ENCODE measurements at places on chromosomes 16 and 17.
A peak's percentile ranks its signal among the peaks of the same experiment; 100 is the strongest.

DNA sequence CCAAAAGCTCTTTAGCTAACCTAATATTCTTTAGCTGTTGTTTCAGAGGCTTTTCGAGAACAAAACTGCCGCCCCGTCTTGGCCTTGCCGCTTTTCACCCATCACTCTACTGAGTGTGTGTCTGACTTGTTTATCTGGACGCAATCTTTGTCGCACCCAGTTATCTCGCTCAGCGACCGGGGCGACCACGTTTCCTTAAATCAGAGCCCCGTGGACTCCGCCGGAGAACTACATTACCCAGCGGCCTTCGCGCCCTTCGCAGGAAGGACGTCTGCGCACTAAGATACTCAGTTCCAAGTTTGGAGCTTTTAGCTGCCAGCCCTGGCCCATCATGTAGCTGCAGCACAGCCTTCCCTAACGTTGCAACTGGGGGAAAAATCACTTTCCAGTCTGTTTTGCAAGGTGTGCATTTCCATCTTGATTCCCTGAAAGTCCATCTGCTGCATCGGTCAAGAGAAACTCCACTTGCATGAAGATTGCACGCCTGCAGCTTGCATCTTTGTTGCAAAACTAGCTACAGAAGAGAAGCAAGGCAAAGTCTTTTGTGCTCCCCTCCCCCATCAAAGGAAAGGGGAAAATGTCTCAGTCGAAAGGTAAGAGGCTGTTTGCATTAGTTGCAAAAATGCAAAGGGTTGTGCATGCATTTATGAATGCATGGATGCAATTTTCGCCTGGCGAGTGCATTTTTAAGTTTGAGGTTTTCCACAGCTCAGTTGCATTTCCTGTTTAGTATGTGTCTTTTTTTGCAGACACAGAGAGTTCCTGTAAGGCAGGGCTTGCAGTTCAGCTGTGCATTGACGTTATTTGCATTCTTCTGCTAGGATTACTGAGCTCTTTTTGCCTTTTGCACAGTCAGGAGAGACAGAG, at the start of gene MAP2K6:
MAP2K6 (plus strand) TSS at position 290 of the 867 bp plus-strand sequence; CDS start at position 578, 288 bp downstream.
- peak within 1 kb of the TSS; percentile 33 for H3K27ac ChIP-seq
- H3K27me3 ChIP-seq, result no peaks in the 10 kb centered on the region
- H3K4me1 ChIP-seq, result peaks cover 13% of the 10 kb centered on the region
- H3K4me3 ChIP-seq, result peak within 1 kb of the TSS; percentile 55

GRCh38 chr17:15454346-15454745, 13.1 kb downstream of the CDRT4 start:
- H3K4me1 ChIP-seq, result no peaks in the 10 kb centered on the region
- H3K4me3 ChIP-seq, result no peak overlapping the region
- H3K27ac ChIP-seq, result no peak overlapping the region
- no peak for DNase-seq
- H3K36me3 ChIP-seq, result peaks cover 7% of the 10 kb centered on the region
- no peaks in the 10 kb centered on the region for H3K27me3 ChIP-seq

- peaks cover 20% of the 10 kb centered on the region for H3K36me3 ChIP-seq
- no peaks in the 10 kb centered on the region for H3K27me3 ChIP-seq
- peak overlapping the region; percentile 92 for H3K4me3 ChIP-seq
- peaks cover 28% of the 10 kb centered on the region for H3K4me1 ChIP-seq
- no peak for DNase-seq
- H3K27ac ChIP-seq, result peak overlapping the region; percentile 89
Measured at GRCh38 chr17:4968486-4969046, 949 bp upstream of the SPAG7 start.

DNA sequence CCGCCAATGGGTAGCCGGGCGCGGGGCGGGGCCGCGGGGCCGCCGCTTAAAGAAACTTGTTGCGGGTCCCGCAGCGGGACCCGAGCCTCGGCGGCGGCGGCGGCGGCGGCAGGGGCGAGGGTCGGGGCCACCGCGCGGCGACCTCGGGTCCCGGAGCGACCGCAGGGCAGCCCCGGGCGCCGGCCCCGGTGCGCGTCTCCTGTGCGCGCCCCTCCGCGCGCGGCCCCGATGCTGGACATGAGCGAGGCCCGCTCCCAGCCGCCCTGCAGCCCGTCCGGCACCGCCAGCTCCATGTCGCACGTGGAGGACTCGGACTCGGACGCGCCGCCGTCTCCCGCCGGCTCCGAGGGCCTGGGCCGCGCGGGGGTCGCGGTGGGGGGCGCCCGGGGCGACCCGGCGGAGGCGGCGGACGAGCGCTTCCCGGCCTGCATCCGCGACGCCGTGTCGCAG, at the start of gene SOX8:
SOX8 (plus strand) TSS at position 76 of the 450 bp plus-strand sequence; CDS start at position 229, 153 bp downstream.
- H3K27me3 ChIP-seq, result no peaks in the 10 kb centered on the region
- DNase-seq, result no peak
- H3K4me3 ChIP-seq, result peak within 1 kb of the TSS; percentile 71

DNA sequence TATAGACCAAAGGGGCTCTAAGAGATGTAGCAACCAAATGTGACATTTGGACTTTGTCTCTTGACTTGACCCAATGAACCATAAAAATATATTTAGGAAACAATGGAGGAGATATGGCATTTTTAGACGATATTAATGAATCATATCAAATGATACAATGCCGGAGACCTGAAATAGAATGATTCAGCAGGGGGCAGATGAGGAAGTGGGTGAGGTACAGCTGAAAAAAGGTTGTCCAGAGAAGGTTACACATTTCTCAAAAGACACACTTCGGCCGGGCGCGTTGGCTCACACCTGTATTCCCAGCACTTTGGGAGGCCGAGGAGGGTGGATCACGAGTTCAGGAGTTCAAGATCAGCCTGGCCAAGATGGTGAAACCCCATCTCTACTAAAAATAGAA, 16.5 kb upstream of the SNN start:
- H3K36me3 ChIP-seq, result no peaks in the 10 kb centered on the region
- no peak for DNase-seq
- H3K27me3 ChIP-seq, result no peaks in the 10 kb centered on the region
- H3K4me1 ChIP-seq, result peaks cover 8% of the 10 kb centered on the region

GRCh38 chr16:28587386-28587785, 9.5 kb downstream of the SULT1A2 start:
- no peaks in the 10 kb centered on the region for H3K27me3 ChIP-seq
- DNase-seq, result no peak
- H3K4me3 ChIP-seq, result no peak overlapping the region
- H3K4me1 ChIP-seq, result no peaks in the 10 kb centered on the region
- H3K36me3 ChIP-seq, result peaks cover 67% of the 10 kb centered on the region

DNA sequence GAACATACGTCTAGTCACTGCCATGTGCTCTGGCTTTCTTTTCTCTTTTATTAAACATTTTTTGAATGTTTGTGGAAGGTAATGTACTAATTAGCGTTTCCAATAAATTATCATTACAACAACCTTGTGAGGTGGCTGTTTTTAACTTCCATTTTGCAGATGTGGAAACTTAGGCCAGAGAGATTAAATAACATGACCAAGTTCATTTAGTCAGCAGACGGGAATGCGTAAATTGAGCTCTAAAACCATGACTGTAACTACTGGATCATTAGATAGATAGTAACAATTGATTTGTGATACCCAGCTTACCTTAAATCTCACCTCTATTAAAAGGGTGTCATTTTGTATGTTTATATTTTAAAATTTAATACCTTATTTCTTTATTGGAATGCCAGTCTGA, 49.4 kb downstream of the RABEP1 start:
- H3K4me1 ChIP-seq, result no peaks in the 10 kb centered on the region
- peaks cover 29% of the 10 kb centered on the region for H3K36me3 ChIP-seq
- H3K27ac ChIP-seq, result no peak overlapping the region
- no peak overlapping the region for H3K4me3 ChIP-seq

- no peak overlapping the region for H3K27ac ChIP-seq
- peaks cover 13% of the 10 kb centered on the region for H3K36me3 ChIP-seq
- DNase-seq, result no peak
- H3K4me3 ChIP-seq, result no peak overlapping the region
- H3K27me3 ChIP-seq, result no peaks in the 10 kb centered on the region
Measured at GRCh38 chr17:67562005-67562404, 155.7 kb upstream of the NOL11 start.

DNA sequence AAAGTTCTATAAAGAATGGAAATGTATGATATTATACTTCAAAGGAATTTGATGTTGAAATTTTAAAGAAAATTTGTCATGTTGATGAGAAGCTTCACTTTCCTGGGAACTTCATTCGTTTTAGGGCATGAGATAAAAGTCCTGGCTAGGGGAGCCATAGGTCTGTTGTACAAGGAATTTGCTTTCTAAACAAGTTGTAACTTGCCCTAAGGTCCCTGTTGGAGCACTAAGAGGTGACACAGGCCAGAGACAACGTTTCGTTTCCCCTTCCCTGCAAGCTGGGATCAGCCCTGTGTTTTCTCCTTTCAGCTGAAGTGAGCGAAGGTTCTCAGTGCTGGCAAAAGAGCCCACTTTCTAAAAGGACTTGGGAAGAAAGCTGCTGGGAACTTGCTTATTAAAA, 16.6 kb downstream of the PLD6 start:
- peaks cover 14% of the 10 kb centered on the region for H3K36me3 ChIP-seq
- H3K27me3 ChIP-seq, result no peaks in the 10 kb centered on the region
- no peak overlapping the region for H3K4me3 ChIP-seq
- no peak for DNase-seq
- H3K4me1 ChIP-seq, result peaks cover 22% of the 10 kb centered on the region

GRCh38 chr16:84548508-84548907, 44.0 kb upstream of the MEAK7 start:
- peak overlapping the region; percentile 85 for H3K27ac ChIP-seq
- no peak for DNase-seq
- no peaks in the 10 kb centered on the region for H3K36me3 ChIP-seq
- peaks cover 39% of the 10 kb centered on the region for H3K4me1 ChIP-seq

DNA sequence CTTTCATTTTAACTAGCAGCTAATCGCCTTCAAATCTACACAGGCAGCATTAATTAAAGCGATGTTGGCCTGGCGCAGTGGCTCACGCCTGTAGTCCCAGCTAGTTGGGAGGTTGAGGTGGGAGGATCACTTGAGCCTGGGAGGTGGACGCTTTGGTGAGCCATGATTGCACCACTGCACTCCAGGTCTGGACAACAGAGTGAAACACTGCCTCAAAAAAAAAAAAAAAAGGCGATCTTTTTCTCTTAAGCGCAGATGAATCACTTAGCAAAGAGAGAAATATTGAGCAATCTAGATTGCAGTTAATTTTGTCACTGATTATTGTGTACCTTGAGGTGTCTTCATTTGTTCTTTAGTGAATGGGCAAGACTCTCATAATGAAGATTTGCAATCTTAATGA, 12.4 kb downstream of the SNTB2 start:
- no peak overlapping the region for H3K4me3 ChIP-seq
- no peaks in the 10 kb centered on the region for H3K36me3 ChIP-seq
- no peaks in the 10 kb centered on the region for H3K4me1 ChIP-seq
- no peaks in the 10 kb centered on the region for H3K27me3 ChIP-seq
- DNase-seq, result no peak
- H3K27ac ChIP-seq, result no peak overlapping the region

GRCh38 chr16:8569650-8570346, 20.5 kb downstream of the TMEM114 start:
- H3K27me3 ChIP-seq, result no peaks in the 10 kb centered on the region
- no peak overlapping the region for H3K4me3 ChIP-seq
- no peaks in the 10 kb centered on the region for H3K36me3 ChIP-seq
- DNase-seq, result no peak
- H3K27ac ChIP-seq, result no peak overlapping the region
- H3K4me1 ChIP-seq, result no peaks in the 10 kb centered on the region

DNA sequence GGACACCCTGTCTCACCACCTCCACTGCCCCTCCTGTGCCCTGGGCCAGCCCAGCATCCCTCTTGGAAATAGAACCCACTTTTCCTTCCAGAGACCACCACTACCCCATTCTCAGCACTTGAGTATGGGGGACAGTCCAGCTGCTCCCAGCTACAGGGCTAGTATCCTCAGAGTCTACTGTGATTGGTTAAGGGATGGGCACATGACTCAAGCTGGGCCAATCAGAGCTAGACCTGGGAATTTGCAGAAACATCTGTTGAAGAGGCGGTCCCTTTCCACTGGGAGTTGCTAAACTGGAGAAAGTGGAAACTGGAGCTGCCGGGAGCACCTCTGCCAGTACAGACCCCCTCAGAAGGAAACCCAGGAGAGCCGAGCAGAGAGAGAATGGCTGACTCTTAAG, 156.6 kb downstream of the GSG1L start:
- no peak for DNase-seq
- H3K36me3 ChIP-seq, result no peaks in the 10 kb centered on the region
- no peaks in the 10 kb centered on the region for H3K4me1 ChIP-seq
- no peak overlapping the region for H3K4me3 ChIP-seq
- H3K27ac ChIP-seq, result no peak overlapping the region

DNA sequence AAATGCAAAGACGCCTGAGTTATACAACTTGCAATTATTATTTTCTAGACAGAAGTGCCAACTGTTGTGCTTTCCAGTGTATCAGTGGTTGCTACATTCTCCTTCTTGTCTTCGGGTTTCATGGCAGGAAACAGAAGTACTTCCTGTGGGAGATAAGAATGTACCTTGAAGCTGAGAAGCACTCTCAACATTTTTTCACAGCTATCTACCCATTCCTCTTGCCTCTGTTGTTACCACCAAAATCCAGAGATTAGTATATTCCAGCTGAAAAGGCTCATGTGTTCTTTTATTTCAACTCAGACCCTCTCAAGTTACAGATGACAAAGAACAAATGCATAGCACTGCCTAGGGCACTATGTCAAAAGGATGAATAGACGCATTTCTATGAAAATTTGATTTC, 4.8 kb upstream of the ADAT1 start:
- no peaks in the 10 kb centered on the region for H3K27me3 ChIP-seq
- H3K27ac ChIP-seq, result peak overlapping the region; percentile 25
- H3K4me1 ChIP-seq, result peaks cover 20% of the 10 kb centered on the region
- no peak overlapping the region for H3K4me3 ChIP-seq

- H3K27ac ChIP-seq, result no peak overlapping the region
- peaks cover 25% of the 10 kb centered on the region for H3K27me3 ChIP-seq
- no peak for DNase-seq
Measured at GRCh38 chr16:75267631-75268264, 16.3 kb upstream of the BCAR1 start.

DNA sequence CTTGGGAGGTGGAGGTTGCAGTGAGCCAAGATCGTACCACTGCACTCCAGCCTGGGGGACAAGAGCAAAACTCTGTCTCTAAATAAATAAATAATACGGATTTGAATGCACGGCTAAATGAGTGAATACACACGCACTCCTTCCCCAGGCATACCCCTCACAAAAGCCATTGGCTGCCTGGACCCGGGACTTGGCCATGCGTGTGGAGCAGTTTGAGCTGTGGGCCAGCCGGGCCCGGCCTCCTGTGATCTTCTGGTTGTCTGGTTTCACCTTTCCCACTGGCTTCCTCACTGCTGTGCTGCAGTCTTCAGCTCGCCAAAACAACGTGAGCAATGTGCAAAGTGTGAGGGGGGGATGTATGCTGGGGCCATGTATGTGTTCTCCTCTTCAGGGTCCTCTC, 1.6 kb upstream of the KDM6B start:
- H3K4me1 ChIP-seq, result peaks cover 24% of the 10 kb centered on the region
- H3K27me3 ChIP-seq, result no peaks in the 10 kb centered on the region
- no peaks in the 10 kb centered on the region for H3K36me3 ChIP-seq
- no peak overlapping the region for H3K27ac ChIP-seq
- no peak for DNase-seq

DNA sequence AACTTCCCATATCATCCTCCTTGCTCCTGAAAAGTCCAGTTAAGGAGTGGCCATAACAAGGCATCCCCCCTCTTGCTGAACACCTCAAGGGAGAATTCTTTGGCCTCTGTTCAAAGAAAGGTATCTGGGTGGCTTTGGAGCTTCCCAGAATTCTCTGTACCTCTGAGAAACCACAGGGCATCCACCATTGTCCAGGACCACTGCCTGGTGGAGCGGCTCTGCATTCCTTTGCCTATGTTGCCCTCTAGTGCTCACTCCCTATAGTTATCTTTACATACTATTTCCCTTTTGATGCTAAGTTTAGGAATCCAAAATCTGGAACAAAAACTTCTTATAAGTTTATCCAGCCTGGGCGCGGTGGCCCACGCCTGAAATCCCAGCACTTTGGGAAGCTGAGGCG, 30.3 kb downstream of the CHD9NB start:
- H3K27ac ChIP-seq, result no peak overlapping the region
- no peak for DNase-seq
- no peaks in the 10 kb centered on the region for H3K36me3 ChIP-seq
- no peak overlapping the region for H3K4me3 ChIP-seq

Measured in effector memory CD4-positive, alpha-beta T cell (primary cell).